ENCODE measurements at places on chromosomes 5 and 9.
A peak's percentile ranks its signal among the peaks of the same experiment; 100 is the strongest.

GRCh38 chr9:99368341-99369326 lies 146.6 kb downstream of the SEC61B start:
- DNase-seq = peak; percentile 13

DNA sequence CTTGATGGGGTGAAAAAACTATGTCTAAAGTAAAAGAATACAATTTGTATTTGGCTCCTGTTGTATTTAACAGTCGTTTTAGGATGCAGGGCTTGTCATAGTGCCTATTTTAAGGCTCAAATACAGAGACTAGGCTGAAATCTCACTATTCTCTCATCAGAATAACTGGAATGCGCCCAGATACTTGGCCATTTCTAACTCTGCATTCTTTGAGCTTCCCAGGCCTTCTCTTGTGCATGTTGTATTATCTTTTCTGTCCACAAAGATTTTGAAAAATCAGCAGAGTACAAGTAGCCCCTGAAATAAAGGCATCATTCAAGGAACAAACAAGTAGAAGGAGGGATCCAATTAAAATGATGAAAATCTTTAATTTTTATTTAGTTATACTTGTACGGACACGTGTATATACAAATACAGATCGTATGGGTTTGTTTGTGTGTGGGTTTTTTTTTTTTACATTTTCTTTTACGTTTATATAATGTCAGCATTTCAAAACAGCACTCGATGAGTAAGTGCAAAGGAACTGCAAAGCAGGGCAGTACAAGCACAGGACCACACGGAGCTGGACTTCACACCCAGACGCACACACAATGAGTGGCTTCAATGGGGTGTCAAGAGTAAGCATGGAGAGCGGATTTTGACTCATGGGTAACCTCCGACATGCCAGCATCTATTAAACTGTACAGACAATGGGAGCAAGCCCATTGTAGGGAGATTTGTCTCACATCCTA lies 294.0 kb downstream of the EFNA5 start:
- DNase-seq = no peak

- no peak for DNase-seq
Measured at GRCh38 chr9:127162864-127163365, 40.5 kb upstream of the ANGPTL2 start.

DNA sequence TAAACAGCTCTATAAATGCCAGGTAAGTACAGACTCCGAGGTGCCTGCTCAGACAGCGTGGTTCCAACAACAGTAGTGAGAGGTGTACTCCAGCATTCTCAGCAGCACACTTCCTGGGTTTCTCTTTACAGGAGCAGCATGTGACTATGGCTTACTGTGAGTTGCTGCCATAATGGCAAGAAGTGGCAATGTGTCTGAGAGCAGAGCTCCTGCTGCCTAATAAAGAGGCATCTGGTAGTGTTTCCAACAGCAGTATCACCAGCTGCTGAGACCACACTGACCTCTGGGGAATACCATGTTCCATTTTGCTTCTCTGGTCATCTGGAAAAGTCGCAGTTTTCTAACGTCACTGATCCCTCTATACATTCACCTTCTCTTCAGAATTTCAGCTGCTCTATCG lies 398.2 kb downstream of the SLCO4C1 start:
- DNase-seq = no peak

DNA sequence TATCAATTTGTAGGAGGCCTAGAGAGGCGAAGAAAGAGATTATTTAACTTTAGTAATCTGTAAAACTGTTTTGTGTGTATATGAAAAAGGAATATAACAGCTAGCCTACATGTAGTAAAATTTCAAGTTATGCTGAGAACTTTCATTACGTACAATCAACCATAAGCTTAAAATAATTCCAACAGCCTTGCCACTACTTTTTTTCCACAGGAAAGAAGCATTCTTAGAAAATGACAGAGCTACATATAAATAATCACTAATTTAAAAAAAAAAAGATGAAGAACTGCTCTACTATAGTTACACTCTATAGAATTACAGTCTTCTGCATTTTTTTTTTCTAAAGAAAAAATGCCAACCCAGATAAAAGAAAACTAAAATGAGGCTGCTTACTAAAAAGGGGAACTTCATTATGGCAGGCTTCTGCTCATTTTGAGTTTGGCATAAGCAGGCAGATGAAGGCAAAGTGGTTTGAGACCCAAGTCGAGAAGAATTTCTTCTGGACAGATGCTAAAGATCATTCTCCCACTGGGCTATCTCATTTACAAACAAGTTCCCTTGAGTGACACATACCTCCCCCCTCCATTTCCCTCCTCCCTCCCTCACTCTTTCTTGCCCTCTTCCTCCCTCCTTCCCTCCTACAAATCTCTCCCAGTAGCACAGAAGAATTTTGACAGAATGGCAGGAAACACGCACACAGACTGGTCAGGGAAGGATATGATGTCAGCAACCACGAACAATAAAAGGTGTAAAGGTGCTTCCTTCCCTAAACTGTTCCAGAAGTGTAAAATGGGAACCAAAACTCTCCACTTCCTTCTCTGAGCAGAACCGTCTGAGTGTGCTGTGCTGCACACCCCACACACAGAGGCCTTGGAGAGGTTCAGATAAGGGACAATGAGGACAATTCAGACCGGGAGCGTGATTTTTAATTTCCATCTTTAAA lies 56.1 kb downstream of the MEF2C start:
- peak; percentile 54 for DNase-seq

DNA sequence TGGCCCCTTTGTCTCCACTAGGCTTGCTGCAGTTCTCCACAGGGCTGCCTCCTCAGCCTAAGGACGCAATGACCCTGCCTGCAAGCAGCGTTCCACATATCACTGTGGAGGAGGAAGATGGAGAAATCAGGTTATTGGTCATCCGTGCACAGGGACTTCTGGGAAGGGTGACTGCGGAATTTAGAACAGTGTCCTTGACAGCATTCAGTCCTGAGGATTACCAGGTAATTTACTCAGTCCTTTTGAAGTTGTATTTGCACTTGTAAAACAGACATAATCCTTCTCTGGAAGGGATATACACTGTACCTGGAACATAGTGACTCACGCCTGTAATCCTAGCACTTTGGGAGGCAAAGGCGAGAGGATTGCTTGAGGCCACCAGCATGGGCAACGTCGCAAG lies 116.6 kb downstream of the ADGRV1 start:
- no peak for DNase-seq

DNA sequence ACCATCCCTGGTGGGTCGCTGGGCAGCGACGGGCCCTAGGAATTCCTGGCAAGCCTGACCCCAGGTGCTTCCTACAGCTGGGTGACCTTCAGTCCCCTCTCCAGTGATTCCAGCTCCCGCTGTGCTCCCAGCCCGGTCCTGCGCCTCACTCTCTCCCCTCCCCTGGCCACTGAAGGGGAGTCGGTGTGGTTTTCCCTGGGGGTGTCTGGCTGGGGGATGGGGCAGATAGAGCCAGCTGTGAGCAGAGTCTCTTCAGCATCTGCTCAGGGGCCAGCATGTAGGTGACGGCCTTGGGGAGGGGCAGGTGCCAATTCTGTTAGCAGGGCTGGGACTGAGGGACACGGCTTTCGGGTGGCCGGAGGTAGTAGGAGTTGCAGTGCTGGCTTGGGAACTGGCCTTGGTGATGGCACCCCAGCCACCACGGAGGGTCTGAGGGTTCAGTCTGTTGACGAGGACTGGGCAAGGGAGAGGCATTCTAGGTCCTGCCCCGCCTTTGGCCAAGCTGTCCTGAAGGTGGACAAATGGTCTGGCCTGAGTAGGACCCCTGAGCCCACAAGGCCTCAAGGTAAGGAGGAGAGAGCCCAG lies 3.2 kb downstream of the GPSM1 start:
- no peak for DNase-seq

- no peak for DNase-seq
Measured at GRCh38 chr9:3500044-3500443, 25.8 kb downstream of the RFX3 start.

DNA sequence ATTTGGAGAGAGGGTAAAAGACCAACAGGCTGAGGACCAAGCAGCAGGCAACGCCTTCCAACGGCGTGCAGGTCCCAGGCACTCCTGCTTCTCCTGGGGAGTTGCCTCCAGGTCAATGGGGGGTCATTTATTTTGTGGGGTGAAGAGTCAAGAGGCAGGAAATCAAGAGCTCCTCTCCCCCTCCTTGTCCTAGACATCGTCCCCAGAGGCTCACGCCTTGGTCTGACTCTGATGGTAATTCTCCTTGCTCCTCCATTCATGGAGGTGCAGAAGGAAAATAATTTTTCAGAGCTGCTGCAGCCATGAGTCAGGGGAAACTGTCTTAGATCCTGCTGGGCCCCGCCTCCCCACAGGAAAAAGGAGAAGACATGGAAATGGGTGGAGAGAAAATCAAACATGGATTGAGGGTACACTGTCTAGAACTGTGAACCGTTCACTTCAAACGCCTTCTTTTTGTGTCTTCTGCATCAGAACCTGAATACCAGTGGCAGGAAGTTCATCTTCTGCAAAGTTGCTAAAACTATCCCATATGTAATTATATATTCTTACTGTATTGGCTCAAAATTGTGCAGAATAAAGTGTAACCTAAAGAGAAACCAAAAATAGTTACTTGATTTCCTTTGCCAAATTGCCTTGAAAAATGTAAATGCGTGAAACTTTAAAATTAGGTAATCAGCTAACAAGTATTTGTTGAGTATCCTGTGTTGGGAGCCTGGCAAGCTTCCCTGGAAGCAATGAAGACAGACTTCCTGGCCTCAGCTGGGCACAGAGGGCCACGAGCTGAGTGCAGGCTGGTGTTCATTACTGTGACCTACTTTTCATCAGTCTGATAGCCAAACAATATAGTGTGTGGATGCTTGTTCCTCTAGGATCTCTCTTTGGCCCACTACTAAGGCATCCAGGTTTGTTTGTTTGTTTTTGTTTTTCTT lies 142.0 kb downstream of the CMYA5 start:
- DNase-seq = no peak

GRCh38 chr9:86794391-86795046 lies 152.8 kb downstream of the GAS1 start:
- no peak for DNase-seq

GRCh38 chr5:159894149-159894720 lies 22.0 kb upstream of the ADRA1B start:
- DNase-seq = no peak

DNA sequence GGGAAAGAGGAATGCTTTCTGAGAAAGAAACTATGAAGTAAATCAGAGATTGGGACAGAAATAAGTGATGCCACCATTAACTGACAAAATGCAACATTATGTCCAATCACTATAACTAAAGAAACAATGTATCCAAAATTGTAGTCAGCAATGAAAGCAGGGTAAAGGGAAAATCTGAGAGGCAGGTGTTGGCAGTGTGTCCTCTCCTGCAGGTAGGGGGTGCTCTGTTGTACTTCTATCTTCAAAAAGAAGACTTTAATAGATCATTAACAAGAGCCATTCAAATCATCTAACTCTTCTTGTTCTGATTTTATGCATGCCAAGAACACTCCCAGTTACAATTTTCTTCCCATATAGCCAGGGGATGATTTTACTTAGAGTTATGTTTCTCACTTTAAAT lies 1275.7 kb downstream of the PTPRD start:
- DNase-seq = no peak

GRCh38 chr5:72291601-72292000 lies 28.4 kb downstream of the MRPS27 start:
- no peak for DNase-seq

DNA sequence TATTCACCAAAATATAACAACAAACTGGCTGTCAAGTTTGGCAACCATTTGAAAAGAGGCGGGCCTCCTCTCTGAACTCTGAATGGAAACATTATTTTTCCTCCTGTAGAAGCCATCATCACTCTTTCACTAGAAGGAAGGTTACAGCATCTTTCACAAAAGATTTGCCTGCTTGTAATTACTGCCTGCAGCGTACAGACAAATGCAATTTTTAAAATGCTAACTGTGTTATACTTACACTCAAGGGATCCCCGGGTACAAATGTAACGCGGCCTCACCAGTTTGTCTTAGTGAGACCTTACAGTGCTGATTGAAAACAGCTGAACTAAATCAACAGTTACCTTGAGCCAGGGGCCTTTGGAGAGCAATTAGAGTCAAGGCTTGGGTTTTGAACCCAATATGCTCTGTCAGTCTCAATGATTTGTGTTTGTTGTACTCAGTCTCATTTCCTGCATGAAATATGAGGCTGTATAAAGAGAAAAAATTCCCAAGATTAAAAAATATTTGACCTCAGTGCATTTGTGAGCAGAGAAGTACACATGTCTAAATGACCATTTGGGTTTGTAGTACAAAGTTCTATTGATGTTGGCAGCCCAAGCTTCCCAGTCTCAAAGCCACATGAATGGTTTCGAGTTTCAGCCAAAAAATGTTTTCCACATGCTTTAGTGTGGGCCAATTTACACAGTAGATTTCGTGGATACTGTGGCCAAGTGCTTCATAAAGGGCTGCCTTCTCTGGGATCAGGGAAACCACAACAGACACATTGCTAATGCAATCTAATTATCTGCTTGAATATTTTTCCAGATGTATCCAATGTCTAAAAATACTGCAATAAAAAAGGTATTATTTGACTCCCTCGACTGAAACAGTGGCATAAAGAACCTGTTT lies 500.0 kb downstream of the SPATA31D1 start:
- peak; percentile 53 for DNase-seq

DNA sequence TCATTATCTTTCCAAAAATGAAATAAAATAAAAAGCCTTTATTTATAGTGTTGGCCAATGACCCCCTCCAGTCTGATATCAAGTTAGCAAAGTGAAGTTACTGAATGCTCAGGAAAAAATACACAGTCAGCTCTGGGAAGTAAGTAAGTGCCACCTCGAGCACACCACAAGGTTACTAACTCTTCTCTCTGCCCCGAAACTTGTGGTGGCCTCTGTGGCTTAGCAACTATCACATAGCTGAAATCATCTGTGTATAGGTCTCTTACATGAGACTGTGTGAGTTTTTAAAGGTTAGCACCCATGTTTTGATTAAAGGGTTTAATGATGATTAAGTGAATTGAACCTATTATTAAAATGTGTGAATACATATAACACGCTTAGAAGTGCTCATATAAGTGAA lies 161.4 kb upstream of the KLF4 start:
- DNase-seq = no peak

- peak; percentile 15 for DNase-seq
Measured at GRCh38 chr5:36575361-36575781, 31.0 kb upstream of the SLC1A3 start.

DNA sequence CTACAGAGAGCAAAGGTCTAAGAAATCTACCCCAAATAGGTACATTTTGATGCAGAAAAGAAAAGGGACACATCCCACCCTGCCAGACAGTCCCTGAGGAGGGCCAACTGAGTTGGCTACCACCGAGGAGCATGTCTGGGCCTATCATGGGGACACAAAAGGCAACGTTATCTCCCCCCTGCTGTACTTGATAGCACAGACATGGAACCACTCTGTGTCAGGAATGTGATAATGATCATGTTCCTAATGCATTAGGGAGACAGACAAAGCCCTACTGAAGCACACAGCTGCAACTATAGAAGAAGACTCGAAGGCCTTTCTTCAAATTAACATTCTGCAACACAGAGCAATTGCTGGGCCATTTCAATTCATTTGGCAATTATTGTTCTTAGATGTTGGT lies 84.5 kb downstream of the ENC1 start:
- no peak for DNase-seq

- DNase-seq = no peak
Measured at GRCh38 chr5:2029206-2029605, 146.5 kb upstream of the IRX4 start.

- no peak for DNase-seq
Measured at GRCh38 chr5:38373743-38374142, 115.4 kb downstream of the EGFLAM start.

- DNase-seq = peak; percentile 43
Measured at GRCh38 chr9:133127340-133127981, 6.4 kb upstream of the RALGDS start.

- peak; percentile 41 for DNase-seq
Measured at GRCh38 chr5:115460472-115460871, 84.1 kb downstream of the FEM1C start.

- DNase-seq = no peak
Measured at GRCh38 chr5:78926252-78926651, 58.9 kb downstream of the ARSB start.

Measured in kidney glomerular epithelial cell (primary cell).